Gastroesophageal sphincter (tissue), 4 donors: ENCODE measurements at places on chromosomes 5 and 9.

- H3K27ac ChIP-seq: no peak overlapping the region
- H3K4me1 ChIP-seq: no peaks in the 10 kb centered on the region
- no peaks in the 10 kb centered on the region for H3K27me3 ChIP-seq
Measured at GRCh38 chr5:126911986-126912385, 118.4 kb downstream of the MARCHF3 start.

DNA sequence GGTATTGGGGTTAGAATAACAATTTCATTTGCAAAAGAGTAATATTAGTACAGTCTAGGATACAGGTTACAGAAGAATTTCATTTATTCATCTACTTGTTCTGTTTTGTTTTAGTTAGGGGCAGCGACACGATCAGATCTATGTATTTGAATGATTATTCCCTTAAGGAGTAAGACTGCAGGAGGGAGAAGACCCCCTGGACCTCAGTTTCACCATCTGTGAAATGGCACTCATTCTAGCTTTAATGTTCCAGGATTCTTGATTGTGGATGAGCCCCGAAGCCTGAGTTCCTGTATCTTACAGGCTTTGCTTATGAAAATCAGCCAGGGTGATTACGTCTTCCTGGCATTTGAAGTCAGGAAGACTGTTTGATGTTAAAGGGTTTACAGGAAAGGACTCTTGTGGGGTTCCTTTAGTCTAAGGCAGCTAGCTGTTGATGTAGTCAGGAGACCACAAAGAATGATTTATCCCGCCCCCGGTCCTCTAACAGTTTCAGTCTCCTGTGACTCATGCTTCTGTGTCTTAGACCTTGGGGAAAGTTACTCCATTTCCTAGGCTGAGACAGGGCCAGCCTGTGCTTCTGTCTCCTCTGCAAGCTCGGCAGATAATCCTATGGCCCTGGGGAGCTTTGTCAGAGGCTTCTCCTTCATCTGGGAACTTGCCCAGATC is 11.5 kb downstream of the SMIM3 start:
- H3K27me3 ChIP-seq: no peaks in the 10 kb centered on the region
- peaks cover 1% of the 10 kb centered on the region for H3K36me3 ChIP-seq
- no peaks in the 10 kb centered on the region for H3K4me1 ChIP-seq

- peaks cover 19% of the 10 kb centered on the region for H3K4me1 ChIP-seq
- no peak overlapping the region for H3K4me3 ChIP-seq
- ATAC-seq: no peak
- H3K27ac ChIP-seq: no peak overlapping the region
- H3K27me3 ChIP-seq: no peaks in the 10 kb centered on the region
Measured at GRCh38 chr9:33468797-33469621, 4.7 kb downstream of the NOL6 start.

- H3K4me3 ChIP-seq: no peak overlapping the region
- peak overlapping the region; percentile 4 for H3K27ac ChIP-seq
- H3K4me1 ChIP-seq: peaks cover 23% of the 10 kb centered on the region
- no peaks in the 10 kb centered on the region for H3K36me3 ChIP-seq
- ATAC-seq: no peak
Measured at GRCh38 chr5:39506211-39506610, 81.4 kb upstream of the DAB2 start.

DNA sequence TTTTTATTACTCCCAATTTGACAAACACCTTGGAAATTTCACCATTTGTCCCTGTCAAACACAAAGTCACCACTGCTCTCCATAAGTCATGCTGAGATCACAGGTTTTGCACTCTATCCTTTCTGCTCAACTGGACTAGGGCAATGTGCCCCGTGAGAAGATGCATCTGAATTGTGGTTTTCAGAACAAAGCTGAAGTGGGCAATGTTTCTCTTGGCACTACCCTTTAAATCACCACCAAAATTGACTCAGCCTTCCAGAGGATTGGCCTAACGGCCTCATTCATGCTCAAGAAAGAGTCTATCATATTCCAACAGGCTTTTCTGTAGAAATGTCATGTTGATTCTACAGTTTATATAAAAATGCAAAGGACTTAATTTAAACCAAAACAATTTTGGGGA is 81.0 kb upstream of the TRIO start:
- H3K27me3 ChIP-seq: no peaks in the 10 kb centered on the region
- no peaks in the 10 kb centered on the region for H3K4me1 ChIP-seq
- no peaks in the 10 kb centered on the region for H3K36me3 ChIP-seq
- no peak overlapping the region for H3K4me3 ChIP-seq
- ATAC-seq: no peak

GRCh38 chr9:3088219-3088618 is 244.3 kb upstream of the PUM3 start:
- H3K27ac ChIP-seq: no peak overlapping the region
- H3K27me3 ChIP-seq: no peaks in the 10 kb centered on the region
- no peak overlapping the region for H3K4me3 ChIP-seq
- H3K36me3 ChIP-seq: no peaks in the 10 kb centered on the region
- no peak for ATAC-seq

GRCh38 chr9:221989-222776 is 7.5 kb downstream of the DOCK8 start:
- H3K27ac ChIP-seq: peak overlapping the region; percentile 93
- no peak for ATAC-seq
- H3K36me3 ChIP-seq: no peaks in the 10 kb centered on the region
- H3K4me1 ChIP-seq: no peaks in the 10 kb centered on the region

DNA sequence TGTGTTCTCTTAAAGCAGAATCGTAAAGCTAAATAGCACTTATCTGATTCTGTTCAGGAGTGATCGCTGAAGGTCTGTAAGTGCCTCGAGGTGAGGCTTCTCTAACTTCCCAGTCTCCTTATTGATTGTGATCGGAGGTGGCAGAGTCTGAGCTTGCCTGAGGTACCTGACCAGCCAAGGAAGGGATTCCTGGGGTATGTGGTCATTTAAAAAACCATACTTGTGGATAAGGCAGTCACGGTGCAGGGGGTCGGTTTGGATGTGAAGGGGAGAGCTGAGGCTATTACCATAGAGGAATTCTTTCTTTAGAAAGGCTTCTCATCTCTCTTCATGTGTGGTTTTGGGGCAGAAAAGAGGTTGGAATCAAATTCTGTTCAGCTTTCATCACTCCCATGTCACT is 193.7 kb downstream of the TLE4 start:
- no peaks in the 10 kb centered on the region for H3K27me3 ChIP-seq
- ATAC-seq: no peak
- H3K27ac ChIP-seq: no peak overlapping the region
- H3K36me3 ChIP-seq: no peaks in the 10 kb centered on the region
- H3K4me1 ChIP-seq: peaks cover 3% of the 10 kb centered on the region
- no peak overlapping the region for H3K4me3 ChIP-seq
